ENCODE measurements at places on chromosomes 5 and 9.

GRCh38 chr5:139631520-139632165 is 16.5 kb upstream of the CXXC5 start:
- DNase-seq, result no peak

GRCh38 chr5:2177244-2177643 is 294.5 kb upstream of the IRX4 start:
- no peak for DNase-seq

DNA sequence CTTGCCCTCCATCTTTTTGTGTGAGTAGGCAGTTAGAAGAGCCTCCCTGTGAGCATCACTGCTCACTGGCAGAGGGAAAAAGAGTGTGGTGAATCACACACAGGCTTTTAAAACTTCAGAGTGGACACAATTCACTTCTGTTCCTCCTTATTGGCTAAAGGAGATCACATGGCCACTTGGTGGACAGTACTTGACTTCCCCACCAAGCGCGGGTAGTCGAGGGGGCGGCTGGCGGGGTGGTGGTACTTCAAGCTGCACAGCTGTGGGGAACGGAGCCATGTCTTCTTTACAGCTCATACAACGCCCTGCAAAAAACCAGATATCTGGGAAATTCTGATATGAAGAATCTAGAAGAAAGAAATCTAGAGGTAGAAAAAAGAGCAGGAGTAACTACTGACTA is 95.4 kb downstream of the PAM start:
- DNase-seq, result no peak

DNA sequence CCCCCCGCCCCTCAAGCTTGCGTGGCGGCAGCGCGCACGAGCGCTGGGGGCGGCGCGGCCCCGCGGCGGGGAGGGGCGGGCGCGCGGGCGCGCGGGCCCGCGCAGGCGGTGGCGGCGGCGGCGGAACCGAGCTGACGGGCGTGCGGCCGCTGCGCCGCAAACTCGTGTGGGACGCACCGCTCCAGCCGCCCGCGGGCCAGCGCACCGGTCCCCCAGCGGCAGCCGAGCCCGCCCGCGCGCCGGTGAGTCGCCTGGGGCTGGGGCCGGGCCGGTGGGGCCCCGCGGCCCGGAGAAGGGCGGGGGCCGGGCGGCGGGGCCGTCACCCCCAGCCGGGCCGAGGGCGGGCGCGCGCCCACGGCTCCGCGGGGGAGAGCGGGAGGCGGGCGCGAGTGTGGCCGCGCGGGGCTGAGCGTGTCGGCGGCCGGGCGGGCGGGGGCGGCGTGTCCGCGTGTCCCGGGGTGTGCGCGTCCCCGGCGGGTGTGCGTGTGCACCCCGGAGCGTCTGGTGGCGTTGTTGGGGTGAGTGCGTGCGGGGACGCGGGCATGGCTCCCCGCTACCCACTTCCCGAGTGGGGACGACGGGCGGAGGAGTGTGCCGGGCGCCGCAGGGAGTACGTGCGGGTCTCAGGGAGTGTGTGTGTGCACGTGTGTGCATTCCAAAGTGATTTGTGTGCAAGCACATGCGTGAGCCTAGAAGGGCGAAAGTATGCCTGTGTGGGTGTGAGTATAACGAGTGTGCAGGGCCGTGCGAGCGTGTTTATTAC is at the start of gene NEK6:
NEK6 (plus strand) TSS at position 106 of the 763 bp plus-strand sequence. CDS start 44,016 bp downstream, outside the sequence.
- DNase-seq, result no peak

DNA sequence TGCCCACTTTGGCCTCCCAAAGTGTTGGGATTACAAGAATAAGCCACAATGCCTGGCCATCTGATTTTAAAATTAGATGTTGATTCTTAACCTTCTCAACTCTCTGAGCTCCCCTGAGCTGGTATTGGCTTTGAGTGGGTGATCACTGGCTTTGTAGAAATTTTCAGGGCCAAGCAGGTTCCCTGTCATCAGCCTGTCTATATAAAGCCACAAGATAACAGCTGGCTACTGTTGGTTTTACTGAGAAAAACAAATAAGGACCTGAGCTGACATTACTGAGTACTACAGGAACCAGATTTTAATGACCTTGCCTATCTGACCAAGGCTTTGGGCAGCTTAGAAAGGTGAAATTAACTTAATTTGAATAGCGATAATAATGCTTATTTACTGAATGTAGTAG is 153.6 kb downstream of the MSX2 start:
- DNase-seq, result no peak

GRCh38 chr9:96061293-96061987 is 185.9 kb downstream of the ERCC6L2 start:
- no peak for DNase-seq

- no peak for DNase-seq
Observed at GRCh38 chr5:62741761-62742160, 163.1 kb downstream of the LRRC70 start.

Data from non-pigmented ciliary epithelial cell (primary cell).